Astrocyte (in vitro differentiated cells and primary cell): ENCODE measurements at places on chromosomes 4 and X. TPM values are rescaled to one million over a fixed set of nuclear protein-coding genes. Genes with fewer than 3 reads are reported as not detected.

Gene SYTL5
- 8.4 TPM in 2 replicates for total RNA-seq

Gene DMRTC1
- total RNA-seq: not detected in 2 replicates

Gene ZNF711
- total RNA-seq: 10.8 and 12.5 TPM in 2 replicates

Gene GLOD5
- not detected in 2 replicates for total RNA-seq

Gene KLHL4
- total RNA-seq: 16.4 and 19.8 TPM in 2 replicates
